Activated T-helper 1 cell treated with anti-CD3 and anti-CD28 coated beads, Interleukin-12 subunit alpha, Interleukin-12 subunit beta, Interleukin-2, Interleukin-4 antibody, amounts not matched to agents 30 ng/mL and 10 ng/mL and 1 ng/mL, durations not matched to agents 14 hours and 24 hours and 36 hours (primary cell): ENCODE measurements at places on chromosomes 5 and 9.

GRCh38 chr9:17121264-17121663 is 13.6 kb upstream of the CNTLN start:
- DNase-seq, result no peak

- no peak for DNase-seq
Observed at GRCh38 chr5:176342766-176343458, 18.7 kb downstream of the KIAA1191 start.

GRCh38 chr9:129571298-129572051 is 49.4 kb downstream of the C9orf50 start:
- DNase-seq, result no peak

DNA sequence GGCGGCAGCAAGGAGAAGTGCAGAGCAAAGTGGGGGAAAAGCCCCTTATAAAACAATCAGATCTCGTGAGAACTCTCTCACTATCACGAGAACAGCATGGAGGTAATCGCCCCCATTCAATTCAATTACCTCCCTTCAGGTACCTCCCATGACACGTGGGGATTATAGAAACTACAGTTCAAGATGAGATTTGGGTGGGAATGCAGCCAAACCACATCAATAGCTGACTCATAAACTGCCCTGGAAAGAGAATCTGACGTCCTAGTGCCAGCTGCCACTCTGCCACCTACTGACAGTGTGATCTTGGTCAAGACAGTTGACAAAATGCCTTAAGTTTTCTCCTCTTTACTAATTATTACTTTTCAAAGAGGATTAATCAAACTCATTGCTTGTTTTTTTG is 128.3 kb downstream of the GPBP1 start:
- DNase-seq, result no peak

DNA sequence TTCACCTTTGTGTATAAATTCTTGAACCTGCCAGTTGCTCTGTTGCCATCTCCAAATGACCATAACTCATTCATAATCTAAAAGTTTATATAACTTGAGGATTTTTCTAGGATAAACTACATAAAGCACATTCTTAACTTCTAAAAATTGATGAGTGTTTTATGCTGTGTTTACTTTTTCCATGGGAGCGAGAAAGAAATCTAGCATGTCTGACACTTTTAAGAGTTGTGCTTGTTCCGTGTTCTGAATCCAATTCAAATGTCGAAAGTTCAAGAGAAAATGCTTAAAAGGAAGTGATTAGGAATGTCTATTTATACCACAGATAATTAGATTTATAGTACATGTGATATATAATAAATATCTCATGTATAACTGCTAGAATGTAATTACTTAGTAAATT is 154.4 kb downstream of the DEPDC1B start:
- DNase-seq, result no peak

DNA sequence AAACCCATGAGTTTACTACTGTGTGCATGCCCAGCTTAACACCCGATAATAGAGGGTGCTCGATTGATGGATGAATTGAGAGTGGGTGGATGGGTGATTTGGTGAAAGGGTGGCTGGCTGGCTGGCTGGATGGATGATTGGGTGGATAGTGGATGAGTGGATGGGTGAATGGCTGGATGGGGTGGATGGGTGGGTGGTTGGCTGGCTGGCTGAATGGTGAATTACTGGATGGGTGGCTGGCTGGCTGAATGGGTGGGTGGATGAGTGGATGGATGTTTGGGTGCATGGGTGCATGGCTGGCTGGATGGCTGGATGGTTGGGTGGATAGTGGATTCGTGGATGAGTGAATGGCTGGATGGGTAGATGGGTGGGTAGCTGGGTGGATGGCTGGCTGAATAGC is 201.1 kb downstream of the IRX1 start:
- DNase-seq, result no peak

- DNase-seq, result no peak
Observed at GRCh38 chr9:38047301-38048251, 21.5 kb downstream of the SHB start.

- DNase-seq, result no peak
Observed at GRCh38 chr5:5537426-5537825, 114.9 kb downstream of the ICE1 start.

- DNase-seq, result no peak
Observed at GRCh38 chr5:28737682-28738081, 1699.3 kb upstream of the CDH9 start.

GRCh38 chr5:174849426-174849825 is 125.0 kb downstream of the MSX2 start:
- no peak for DNase-seq

DNA sequence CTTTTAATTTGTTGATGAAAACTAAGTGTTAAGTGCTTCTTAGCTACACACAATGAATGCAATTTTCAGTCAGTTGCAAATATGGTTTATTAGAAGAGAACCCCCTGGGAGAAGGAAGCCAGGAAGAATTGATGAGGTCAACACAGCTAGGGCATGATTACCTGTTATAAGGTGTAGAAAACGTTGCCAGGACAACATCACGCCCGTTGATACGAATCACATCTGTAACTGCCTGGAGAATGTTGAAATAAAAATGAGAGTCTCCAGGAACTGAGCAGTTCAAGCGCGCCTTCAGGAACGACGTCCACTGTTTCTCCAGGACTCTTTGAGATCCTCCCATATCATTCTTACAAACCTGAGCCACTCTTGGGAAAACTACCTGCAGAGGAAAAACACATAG is 88.0 kb downstream of the SEMA6A start:
- DNase-seq, result no peak

- DNase-seq, result no peak
Observed at GRCh38 chr5:167710444-167711073, 580.9 kb upstream of the WWC1 start.

DNA sequence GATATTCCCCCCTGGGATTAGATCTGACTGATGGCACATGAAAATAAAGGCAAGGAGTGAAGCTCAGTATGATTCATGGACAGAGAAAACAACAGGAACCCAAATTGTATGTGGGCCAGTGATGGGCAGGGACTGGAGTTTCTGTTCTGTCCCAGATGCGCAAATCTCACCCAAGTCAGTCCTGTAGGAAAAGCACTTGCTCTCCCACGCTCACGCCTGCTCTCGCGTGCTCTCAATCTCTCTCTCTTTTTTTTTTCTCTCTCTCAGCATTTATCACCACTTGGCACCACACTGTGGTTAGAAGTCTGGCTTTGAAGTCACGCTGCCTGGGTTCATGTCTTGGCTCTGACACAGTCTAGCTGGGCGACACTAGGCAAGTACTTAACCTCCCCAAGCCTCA is 106.5 kb upstream of the LRRTM2 start:
- DNase-seq, result no peak

GRCh38 chr9:77218612-77219011 is 41.3 kb downstream of the VPS13A start:
- DNase-seq, result no peak

- no peak for DNase-seq
Observed at GRCh38 chr5:16759147-16759773, 142.5 kb upstream of the RETREG1 start.

GRCh38 chr9:137130176-137130755 is 8.7 kb upstream of the GRIN1 start:
- DNase-seq, result no peak

DNA sequence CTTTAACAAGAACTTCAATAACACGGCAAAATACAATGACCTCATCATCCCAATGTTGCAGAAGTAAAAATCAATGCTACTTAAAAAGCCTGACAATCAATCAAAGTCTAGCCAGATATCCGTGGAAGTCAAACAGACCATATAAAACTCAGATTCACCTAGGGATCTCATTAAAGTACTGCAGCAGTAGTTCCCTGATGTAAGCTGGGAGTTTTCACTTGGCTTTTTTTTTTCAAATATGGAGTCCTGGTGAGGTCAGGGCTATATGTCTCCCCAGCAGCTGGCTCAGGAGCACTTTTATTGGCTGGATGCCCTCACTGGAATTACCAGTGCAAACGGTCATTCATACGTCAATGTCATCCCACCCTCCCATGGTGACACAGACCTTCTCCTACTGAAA is 220.6 kb upstream of the SLC30A5 start:
- no peak for DNase-seq

DNA sequence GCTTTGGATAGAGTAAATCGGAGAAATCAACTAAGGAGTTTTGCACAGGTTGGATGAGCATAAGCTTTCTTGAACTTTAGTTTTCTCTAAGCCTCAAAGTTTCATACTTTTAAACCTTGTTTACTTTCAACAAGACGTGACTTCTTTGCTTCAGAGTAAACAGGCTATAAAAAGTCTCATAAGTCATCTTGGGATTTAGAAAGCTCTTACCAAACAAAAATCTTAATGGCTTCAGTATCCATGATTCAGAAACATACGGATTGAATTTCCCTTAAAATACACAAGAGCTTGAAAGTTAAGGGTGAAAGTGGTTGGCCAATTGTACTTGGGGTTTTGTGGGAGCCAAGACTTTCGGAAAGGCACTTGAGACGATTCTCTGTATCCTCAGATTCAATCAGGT is 270.9 kb upstream of the ANKH start:
- no peak for DNase-seq

DNA sequence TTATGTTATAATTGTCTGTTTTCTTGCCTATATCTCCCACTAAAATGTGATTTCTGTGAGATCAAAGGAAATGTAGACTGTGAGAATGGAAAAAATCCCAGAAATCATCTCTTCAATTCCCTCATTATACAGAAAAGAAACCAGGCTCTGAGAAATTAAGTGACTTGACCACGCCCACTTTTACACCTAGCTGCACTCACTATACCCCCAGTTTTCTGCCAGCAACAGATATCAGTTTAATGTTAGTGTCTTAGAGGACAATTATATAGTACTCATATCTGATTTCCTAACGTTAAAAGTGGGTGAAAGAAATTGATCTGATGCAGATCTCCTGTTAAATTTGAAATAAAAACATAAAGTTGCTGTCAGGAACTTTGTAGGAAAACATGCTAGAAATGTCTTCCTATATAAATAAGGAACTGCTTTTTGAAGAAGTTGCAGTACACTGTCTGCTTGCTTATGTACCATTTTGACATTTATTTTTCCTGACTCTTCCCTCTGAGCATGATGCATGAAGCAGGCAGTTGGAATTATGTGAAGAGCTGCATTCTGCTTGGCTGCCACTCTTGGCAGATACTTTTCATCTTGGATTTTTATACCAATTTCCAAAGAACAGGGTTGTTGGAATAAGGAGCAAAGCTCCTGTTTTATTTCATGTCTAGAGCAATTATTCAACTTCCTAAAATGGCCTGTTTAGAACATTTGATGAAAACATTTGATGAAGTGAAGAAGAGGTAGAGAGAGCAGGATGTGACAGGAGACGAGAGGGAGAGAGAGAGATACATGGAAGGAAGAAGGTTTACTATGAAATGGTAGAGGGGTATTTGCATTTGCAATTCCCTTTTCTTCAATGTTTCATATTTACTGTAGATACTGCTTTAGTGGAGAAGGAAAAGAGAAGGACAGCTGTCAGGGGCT is 57.3 kb upstream of the RICTOR start:
- no peak for DNase-seq

DNA sequence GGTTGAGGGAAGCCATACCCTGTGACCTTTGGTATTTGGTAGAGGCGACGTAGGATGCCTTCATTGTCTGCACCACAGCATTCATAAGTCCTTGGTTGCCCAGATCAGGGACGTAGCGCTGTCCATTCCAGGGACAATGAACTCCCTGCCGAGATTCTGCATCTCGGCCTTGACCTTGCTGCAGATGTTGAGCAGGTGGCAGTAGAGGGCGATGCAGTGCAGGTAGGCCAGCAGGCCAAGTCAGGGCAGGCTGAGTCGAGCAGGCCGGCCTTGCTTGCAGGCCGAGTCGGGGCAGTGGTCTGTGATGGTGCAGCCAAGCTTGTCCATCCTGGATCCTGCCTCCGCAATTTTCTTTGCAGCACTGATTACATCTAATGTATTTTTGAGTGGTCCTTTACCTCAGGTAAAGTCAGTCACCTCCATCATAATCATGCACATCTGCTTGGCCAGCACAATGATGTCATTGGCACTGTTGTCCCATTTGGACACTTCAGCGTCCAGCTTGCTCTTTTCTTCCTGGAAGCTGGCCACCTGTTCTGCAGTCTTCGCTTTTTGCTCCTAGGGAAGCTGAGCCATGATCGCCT is 93.4 kb upstream of the CCDC112 start:
- DNase-seq, result no peak

DNA sequence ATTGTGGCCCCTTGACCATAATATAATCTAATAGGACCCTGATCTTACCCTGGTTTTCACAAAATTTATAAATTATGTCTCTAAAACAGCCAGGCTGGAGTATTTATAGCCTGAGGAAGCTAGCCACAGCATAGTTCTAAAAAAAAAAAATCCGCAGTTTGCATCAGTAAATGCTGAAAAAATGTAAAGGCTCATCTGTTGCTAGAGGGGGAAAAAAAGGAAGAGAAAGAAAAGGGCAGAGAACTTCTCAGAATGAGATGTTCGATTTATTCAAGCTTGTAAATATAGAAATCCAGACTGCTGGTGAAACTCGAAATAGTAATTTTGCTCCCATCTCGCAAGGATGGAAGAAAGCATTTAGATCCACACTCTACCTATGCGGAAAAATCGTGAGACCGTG is 467.5 kb downstream of the NTRK2 start:
- no peak for DNase-seq

DNA sequence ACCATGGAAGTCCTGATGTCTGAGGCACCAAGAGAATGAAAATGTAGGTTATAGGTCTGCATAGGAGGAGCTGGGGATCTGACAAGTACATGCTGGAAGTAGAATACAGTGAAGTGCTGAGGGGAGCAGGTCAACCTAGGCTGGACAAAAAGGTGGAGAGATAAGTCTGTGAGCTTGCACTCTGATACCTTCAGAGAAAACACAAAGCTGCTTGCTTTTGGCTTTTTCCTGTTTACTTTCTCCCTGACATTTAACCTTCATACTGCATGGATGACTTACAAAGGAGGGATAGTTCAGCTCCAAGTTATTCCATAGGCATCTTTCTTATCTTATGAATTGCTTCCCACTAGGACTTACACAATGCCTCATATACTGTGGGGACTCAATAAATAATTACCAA is 256.7 kb upstream of the NREP start:
- no peak for DNase-seq

- DNase-seq, result no peak
Observed at GRCh38 chr9:137374131-137374845, 48.7 kb downstream of the EXD3 start.

GRCh38 chr5:1933364-1934055 is 50.8 kb upstream of the IRX4 start:
- DNase-seq, result no peak

DNA sequence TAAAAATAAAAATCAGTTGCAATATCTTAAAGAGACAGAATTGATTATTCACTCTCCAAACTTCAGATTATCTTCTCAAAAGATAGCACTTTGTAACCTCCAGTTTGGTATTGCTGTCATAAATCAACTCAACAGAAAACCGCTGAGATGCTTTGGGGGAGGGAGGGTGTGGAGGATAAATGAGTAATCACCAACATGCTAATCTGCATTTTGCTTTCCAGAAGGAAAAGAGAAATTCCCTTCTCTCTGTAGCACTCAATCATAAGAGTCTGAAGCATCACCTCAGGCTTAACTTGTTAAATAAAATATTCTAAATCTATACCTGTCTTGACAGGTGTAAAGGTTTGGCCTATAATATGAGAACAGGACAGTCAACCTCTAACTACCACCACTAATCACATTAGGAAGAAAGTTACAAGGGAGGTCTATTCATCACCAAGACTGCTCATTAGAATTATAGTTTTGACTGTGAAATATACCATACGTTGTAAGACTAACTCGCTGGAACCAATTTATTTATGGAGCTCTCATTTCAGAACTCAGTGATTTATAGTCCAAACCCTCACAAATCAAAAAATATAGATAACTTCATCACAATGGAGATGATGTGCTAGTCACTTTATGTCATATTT is 89.0 kb downstream of the PIK3R1 start:
- DNase-seq, result no peak
